ENCODE measurements at places on chromosomes 2 and 18.

DNA sequence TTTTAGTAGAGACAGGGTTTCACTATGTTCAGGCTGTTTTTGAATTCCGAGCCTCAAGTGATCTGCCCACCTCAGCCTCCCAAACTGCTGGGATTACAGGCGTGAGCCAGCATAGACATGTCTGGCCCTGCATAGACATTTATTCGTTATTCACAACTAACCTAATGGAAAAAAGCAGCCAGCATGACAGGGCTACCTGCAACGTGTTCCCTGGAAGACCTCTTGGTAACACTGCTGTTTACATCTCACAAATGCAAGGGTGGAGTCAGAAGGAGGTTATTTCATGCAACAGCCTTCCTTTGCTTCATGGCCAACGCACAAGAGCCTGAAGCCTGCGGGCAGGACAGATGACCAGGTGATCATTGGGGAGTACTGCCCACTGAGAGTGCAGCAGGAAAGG, 9.2 kb downstream of the SERPINE2 start:
- DNase-seq: no peak

GRCh38 chr18:30889519-30890301, 152.8 kb downstream of the DSC3 start:
- no peak for DNase-seq

DNA sequence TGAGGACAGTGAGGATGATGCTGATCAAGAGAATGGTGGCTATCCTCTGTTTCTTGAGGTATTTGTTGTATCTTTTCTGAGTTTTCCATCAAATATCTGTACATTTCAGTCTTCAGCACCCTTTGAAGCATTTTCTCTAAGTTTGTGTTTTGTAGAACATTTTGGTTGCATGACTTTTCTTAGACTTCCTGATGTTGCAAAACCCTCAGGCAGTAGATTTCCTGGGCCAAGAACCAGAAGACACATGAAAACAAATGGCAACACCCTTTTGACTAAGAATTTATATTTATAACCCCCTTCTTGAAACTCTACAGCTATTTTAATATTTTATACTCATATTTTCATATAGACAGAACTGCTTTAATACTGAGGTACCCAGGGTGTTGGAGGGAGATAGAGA, 16.2 kb downstream of the HNMT start:
- no peak for DNase-seq

- no peak for DNase-seq
Observed at GRCh38 chr2:72141881-72142451, 5.7 kb downstream of the CYP26B1 start.

- peak; percentile 15 for DNase-seq
Observed at GRCh38 chr2:138827426-138828054, 47.4 kb upstream of the NXPH2 start.

All from PC-9 (cell line).